Fibroblast of skin of left biceps (primary cell): ENCODE measurements at places on chromosomes 3 and 15.
A peak's percentile ranks its signal among the peaks of the same experiment; 100 is the strongest.

DNA sequence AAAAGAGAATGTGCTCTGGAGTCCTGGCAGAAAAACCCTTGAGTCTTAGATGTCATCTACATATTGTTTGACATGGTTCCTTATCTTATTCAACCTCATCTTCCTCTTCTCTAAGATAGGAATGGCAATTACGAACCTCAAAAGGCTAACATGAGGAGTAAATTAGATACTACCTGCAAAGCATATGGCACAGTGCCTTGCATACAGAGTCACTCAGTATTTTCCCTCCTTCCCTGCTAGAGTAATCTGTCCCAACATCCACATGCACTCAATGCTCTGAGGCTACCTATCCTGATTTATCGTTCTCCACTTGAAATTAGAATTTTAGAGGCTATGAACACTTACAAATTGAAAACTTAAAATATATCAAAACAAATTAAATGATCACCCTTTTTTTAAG is 386.7 kb downstream of the RSL24D1 start:
- no peak for DNase-seq

GRCh38 chr15:88649286-88649733 is 10.5 kb downstream of the ISG20 start:
- DNase-seq: peak; percentile 76

GRCh38 chr3:56219894-56220805 is 248.1 kb downstream of the ERC2 start:
- no peak for DNase-seq

DNA sequence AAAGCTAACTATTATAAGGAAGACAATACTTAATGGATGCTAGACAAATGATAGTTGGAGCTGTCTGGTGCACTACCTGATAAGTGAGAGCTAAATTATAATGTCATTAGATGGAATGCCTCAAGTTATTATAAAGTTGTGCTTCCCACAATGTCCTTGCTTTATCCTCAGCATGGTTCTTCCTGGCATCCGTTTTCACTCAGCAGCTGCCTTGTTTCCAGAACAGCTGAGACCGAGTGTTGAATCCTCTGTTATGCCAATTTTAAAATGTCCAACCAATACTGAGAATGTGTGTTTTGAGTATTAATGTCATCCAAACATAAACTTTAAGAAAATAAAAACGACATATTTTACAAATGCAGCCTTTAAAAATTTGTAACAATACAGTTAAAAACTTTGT is 286.7 kb upstream of the SOX2 start:
- no peak for DNase-seq

GRCh38 chr3:84742915-84743425 is 215.8 kb upstream of the CADM2 start:
- DNase-seq: no peak

GRCh38 chr3:193407688-193408087 is 29.1 kb upstream of the ATP13A5 start:
- DNase-seq: no peak

GRCh38 chr3:65436580-65436979 is 602.1 kb downstream of the MAGI1 start:
- DNase-seq: no peak

DNA sequence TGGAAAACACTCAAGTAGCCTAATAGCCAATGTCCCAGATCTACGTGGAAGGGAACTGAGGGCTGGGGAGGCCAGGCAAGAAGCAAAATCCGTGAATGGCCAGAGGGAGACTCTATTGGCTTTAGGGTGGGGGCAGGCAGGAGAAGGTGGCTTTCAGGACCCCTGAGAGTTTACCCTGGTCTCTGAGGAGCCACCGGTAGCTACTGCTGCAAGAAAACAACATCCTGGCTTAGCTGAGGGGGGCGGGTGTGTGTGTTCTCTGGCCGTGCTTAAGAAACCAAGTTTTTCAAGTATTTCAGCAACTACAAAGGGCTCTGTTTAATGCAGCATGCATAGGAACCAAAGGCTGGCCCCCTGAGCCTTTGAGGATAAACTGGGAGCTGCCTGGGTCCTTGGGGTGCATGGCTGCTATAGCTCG is 47.6 kb upstream of the TRPM1 start:
- DNase-seq: no peak

DNA sequence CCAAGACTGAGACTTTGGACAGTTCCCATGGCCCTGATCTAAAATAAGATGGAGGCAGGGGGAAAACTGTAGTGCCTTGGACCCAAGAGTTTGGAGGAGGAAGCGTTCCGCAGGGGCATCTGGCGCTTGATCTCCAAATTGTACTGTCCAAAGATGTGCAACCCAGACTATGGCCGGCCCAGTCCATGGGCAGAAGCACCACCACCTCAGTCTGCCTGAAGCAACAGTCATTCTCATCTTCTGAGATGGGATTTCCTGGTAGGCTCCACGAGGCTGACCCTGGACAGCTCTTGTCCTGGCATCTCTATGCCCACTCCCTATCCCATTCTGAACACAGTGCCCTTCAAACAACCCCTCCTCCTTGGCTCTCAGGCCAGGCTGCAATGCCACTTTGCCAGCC is 3.6 kb downstream of the INSYN1 start:
- DNase-seq: no peak

DNA sequence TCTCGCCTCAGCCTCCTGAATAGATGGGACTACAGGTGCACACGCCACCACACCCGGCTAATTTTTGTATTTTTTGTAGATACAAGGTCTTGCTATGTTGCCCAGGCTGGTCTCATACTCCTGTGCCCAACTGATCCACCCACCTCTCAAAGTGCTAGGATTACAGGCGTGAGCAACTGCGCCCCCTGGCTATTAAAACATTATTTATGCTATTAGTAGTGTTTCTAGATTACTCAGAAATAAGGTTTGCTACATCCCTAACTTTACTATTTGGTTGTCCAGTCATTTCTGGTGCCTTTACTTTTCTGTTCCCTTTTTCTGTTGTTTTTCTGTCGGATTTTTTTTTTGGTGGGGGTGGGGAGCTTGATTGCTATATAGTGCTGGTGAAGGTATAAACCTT is 393.6 kb upstream of the TPM1 start:
- DNase-seq: no peak

GRCh38 chr3:57141719-57142410 is 23.3 kb downstream of the IL17RD start:
- no peak for DNase-seq

DNA sequence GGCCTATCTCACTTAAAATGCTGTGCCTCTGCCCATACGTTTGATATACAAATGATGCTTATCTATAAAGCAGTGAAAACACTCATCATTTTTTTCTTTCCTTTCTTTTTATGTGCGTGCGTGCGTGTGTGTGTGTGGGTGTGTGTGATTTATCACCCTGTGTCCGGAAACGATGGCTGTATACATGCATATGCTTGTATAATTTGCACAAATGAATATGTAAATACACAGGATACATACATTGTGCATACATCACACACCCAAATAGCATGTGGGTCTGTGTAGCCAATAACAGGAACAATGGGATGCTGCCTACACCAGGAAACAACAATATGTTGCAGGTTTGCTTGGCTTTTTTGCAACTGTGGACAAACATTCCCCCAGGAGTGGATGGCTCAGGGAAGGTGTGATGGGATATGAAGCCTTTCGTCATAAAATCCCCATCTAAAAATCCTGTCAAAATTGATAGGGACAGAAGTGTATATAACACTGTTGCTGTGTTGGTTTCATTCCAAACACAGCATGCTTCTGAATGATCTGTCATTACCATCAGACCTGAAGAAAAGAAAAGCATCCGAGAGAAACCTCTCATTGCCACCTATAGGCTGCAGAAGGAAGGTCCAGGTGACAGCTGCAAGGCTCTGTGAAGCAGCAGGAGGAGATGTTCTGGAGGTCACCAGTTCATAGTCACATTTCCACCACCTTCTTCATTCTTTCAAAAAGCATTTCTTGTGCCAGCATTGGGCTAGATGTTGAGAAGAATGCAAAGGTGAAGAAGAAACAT is 503.9 kb upstream of the NR2F2 start:
- no peak for DNase-seq

GRCh38 chr3:61956236-61956635 is 394.9 kb downstream of the PTPRG start:
- DNase-seq: peak; percentile 74

- no peak for DNase-seq
These were observed 104.1 kb downstream of the DUT start for GRCh38 chr15:48435321-48435720.

- DNase-seq: no peak
These were observed 15.8 kb downstream of the RBP2 start for GRCh38 chr3:139460529-139460928.

DNA sequence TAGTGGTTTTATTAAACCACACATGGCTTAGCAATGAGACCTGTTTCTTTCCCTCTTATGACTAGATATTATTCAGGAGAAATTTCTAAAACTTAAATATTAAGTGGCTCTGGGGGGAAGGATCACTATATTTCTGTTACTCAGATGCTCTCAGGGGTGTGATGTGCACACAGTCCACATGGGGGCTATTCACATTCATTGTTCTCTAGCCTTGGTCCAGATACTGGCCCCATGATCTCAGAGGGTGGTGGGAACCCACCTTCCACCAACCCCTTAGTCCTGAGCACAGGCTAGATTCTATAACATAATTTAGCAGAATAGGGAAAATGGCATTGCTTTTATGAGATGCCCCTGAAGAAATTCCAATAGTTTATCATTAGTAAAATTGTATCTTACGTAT is 149.0 kb upstream of the ST8SIA2 start:
- DNase-seq: no peak

DNA sequence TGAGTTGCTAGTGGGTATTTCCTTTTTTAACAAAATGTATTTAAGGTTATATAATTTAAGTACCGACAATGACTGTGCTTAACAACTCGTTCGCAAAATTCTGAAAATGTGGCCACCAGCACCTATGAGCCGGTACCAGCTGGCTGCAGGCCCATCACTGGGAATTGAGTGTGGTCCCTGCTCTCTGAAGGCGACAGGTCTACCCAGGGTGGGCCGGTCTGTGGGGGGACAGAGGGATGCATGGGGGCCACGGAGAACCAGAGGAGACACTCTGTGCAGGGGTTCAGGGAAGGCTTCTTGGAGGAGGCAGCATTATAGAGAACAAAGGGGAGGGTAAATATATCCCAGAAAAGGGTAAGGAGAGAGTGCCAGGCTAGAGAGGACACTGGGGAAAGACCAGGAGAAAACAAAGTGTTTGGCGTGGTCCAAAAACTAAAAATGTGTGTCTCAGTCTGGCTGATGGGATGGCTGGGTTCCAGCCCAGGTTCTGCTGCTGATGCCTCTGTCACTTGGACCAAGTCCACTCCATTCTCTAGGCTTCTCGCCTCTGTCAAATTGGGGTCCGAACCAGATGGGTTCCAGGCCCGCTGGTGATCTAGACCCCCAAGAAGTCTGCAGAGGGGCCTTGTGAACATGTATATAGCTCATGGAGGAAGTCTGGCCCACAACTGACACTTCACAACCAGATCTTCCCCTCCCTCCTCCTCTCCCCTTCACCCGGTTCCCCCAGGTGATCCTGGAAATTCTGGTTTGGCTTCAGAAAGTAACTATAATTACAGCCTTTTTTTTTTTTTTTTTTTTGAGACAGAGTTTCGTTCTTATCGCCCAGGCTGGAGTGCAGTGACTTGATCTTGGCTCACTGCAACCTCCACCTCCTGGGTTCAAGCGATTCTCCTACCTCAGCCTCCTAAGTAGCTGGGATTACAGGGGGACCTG is 10.7 kb upstream of the CYP11A1 start:
- no peak for DNase-seq

DNA sequence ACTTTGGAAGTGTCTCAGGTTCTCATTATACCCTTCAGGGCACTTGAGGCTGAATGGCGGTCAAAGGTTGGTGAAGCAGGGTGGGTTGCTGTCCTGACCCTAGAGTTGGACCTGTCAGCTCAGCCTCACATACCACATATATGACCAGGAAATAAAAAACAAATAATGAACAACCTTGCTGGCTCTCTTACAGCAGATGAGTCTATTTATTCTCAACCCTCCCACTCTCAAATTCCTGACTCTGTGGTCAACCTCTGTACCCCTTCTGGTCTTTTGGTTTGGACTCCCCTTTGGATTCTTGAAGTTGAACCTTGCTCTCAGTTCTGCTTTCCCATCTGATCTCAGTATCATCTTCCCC is 16.9 kb downstream of the PPP2R3A start:
- DNase-seq: no peak
